ENCODE measurements at places on chromosomes 6 and 20. TPM values are rescaled to one million over a fixed set of nuclear protein-coding genes. Genes with fewer than 3 reads are reported as not detected.

The ASIP gene
- 18.9 TPM for total RNA-seq

The TFEB gene
- 40.7 TPM for total RNA-seq

The CCN2 gene
- total RNA-seq, result 13.9 TPM

The CLPSL2 gene
- total RNA-seq, result not detected

The HLA-DOB gene
- not detected for total RNA-seq

The NOX3 gene
- not detected for total RNA-seq

The BMP6 gene
- 2.6 TPM for total RNA-seq

The DEFB124 gene
- not detected for total RNA-seq

The KCNK5 gene
- total RNA-seq, result 0.65 TPM

The CCN6 gene
- total RNA-seq, result not detected

The BFSP1 gene
- total RNA-seq, result 0.73 TPM

The METTL24 gene
- 0.91 TPM for total RNA-seq

The MEI4 gene
- 0.73 TPM for total RNA-seq

The KCNK16 gene
- total RNA-seq, result not detected

The ACSS1 gene
- 143 TPM for total RNA-seq

The SALL4 gene
- total RNA-seq, result 0.03 TPM

The DDX43 gene
- total RNA-seq, result 0.62 TPM

The ACTL10 gene
- 0.22 TPM for total RNA-seq

The TNFRSF21 gene
- 10.9 TPM for total RNA-seq

The SYCP2L gene
- 0.75 TPM for total RNA-seq

The CHRNA4 gene
- total RNA-seq, result 1.5 TPM

The FLRT3 gene
- total RNA-seq, result 0.05 TPM

The ECT2L gene
- 0.70 TPM for total RNA-seq

The TRIM40 gene
- total RNA-seq, result not detected

The C20orf96 gene
- 4.6 TPM for total RNA-seq

The BAG2 gene
- total RNA-seq, result 12.7 TPM

The ZMYND8 gene
- 37.7 TPM for total RNA-seq

The GSTA2 gene
- not detected for total RNA-seq

The SLC22A7 gene
- total RNA-seq, result not detected

The CPNE5 gene
- total RNA-seq, result 10.0 TPM

The SNAP25 gene
- not detected for total RNA-seq

The SOX18 gene
- total RNA-seq, result 34.3 TPM

The RIN2 gene
- 52.4 TPM for total RNA-seq

The ENPP4 gene
- 18.3 TPM for total RNA-seq

The SCUBE3 gene
- 9.7 TPM for total RNA-seq

The GFRA4 gene
- not detected for total RNA-seq

The OR2H2 gene
- not detected for total RNA-seq

The HAO1 gene
- not detected for total RNA-seq

The SEL1L2 gene
- total RNA-seq, result 0.43 TPM

The BPIFB2 gene
- total RNA-seq, result not detected

The C20orf144 gene
- total RNA-seq, result not detected

The EGFL8 gene
- 6.1 TPM for total RNA-seq

The COL9A3 gene
- 2.7 TPM for total RNA-seq

The LY6G5B gene
- 2.8 TPM for total RNA-seq

The DBNDD2 gene
- total RNA-seq, result 350 TPM

The LHFPL5 gene
- total RNA-seq, result not detected

The CRISP3 gene
- not detected for total RNA-seq

The ADGRF5 gene
- 41.1 TPM for total RNA-seq

The GTF2H4 gene
- total RNA-seq, result 23.6 TPM

The LRP11 gene
- 17.4 TPM for total RNA-seq

The KAT14 gene
- total RNA-seq, result 11.6 TPM

The LY6G6F gene
- total RNA-seq, result not detected

The EFCAB8 gene
- not detected for total RNA-seq

Measured in Right ventricle myocardium superior (tissue), 1 donor.